ENCODE measurements at places on chromosomes 11 and 22. TPM values are rescaled to one million over a fixed set of nuclear protein-coding genes. Genes with fewer than 3 reads are reported as not detected.

Gene SELENOM
- total RNA-seq = 8.1 TPM

Gene ANO3
- total RNA-seq = not detected

Gene SCGB1A1
- total RNA-seq = 1.1 TPM

Gene SLC29A2
- 11.4 TPM for total RNA-seq

Gene ACCS
- 0.79 TPM for total RNA-seq

All from activated T-cell treated with anti-CD3 and anti-CD28 coated beads, Interleukin-2, amount 50 U/mL, for 4 hours (primary cell).